ENCODE measurements at places on chromosomes 6 and 20.
A peak's percentile ranks its signal among the peaks of the same experiment; 100 is the strongest.

- peak; percentile 70 for DNase-seq
These were observed 63.1 kb upstream of the KLHL31 start for GRCh38 chr6:53728570-53729194.

- DNase-seq: no peak
These were observed 181.2 kb upstream of the FLRT3 start for GRCh38 chr20:14518648-14519047.

DNA sequence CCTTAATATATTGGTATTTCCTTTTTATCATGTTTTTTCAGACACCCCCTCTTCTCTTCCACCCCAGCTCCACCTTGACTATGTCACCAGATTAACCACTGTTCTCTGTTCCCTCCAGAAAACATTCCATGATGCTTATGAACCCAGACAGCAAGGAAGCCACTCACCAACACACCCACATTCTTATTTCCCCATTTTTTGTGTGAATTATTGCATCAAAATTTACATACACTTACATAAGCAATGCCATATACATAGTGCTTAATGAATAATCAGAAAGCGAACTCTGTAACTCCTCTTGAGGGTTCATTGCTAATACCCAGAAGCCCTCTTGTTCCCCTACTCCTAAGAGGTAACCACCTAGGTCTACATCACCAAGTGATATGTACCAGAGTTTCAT lies 182.3 kb upstream of the CDYL start:
- DNase-seq: no peak

GRCh38 chr6:4258733-4259132 lies 123.4 kb upstream of the ECI2 start:
- no peak for DNase-seq

- DNase-seq: peak; percentile 4
These were observed 1.5 kb upstream of the MAS1L start for GRCh38 chr6:29489286-29489685.

- no peak for DNase-seq
These were observed 45.5 kb downstream of the UBE2V1 start for GRCh38 chr20:50067461-50067860.

GRCh38 chr6:131013495-131013894 lies 49.5 kb downstream of the EPB41L2 start:
- DNase-seq: no peak

DNA sequence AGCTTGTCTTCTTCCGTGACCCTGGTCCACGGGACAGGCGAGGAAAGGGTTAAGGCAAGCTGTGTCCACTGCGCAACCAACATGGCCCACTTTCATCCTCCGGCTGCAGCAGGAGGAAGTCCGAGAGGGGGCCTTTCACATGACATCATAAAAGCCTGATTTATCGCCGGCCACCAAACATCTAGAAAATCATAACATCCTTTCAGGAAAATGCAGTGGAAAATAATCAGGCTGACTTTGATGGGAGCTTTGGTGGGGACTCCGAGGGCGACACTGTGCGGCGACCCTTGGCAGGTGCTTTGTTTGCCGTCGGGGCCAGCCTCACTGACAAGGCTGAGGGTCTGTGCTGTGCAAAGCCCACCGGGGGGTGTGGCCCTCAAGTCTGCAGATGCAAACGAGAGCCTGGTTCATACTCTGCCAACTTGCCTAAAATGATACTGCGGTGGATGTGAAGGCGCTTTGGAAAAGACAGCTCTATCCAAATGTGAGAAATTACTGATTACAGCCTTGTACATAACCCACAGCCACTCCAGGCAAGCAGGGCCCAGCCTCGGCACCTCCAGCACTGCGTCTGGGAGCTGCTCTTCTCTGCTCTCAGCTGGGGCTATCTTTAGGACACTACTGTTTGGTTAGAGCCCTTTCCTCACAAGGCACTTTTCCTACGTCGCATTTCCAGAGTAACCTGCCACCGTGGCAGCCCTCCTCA lies 25.7 kb downstream of the FOXC1 start:
- no peak for DNase-seq

GRCh38 chr6:168414336-168415097 lies 26.5 kb upstream of the SMOC2 start:
- no peak for DNase-seq

GRCh38 chr6:134201716-134202115 lies 116.2 kb downstream of the SGK1 start:
- DNase-seq: no peak

DNA sequence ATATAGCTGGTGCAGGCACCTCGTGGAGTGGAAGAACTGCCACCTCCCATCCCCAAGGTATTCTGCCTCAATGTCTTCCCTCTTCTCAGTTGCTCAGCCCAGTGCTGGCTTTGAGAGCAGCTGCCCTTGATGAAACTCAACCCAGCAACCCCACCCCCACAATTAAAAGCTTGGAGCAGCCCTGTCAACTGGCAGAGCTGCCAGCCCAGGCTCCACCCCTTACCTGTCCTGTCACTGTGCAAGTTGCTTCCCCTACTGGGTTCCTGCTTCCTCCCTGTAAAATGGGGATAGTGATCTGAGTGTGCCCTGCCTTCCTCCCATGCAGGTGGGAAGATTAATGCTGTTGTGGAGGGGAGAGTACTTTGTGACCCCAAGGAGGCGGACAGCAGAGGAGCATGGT lies 4.5 kb downstream of the TMEM63B start:
- no peak for DNase-seq

DNA sequence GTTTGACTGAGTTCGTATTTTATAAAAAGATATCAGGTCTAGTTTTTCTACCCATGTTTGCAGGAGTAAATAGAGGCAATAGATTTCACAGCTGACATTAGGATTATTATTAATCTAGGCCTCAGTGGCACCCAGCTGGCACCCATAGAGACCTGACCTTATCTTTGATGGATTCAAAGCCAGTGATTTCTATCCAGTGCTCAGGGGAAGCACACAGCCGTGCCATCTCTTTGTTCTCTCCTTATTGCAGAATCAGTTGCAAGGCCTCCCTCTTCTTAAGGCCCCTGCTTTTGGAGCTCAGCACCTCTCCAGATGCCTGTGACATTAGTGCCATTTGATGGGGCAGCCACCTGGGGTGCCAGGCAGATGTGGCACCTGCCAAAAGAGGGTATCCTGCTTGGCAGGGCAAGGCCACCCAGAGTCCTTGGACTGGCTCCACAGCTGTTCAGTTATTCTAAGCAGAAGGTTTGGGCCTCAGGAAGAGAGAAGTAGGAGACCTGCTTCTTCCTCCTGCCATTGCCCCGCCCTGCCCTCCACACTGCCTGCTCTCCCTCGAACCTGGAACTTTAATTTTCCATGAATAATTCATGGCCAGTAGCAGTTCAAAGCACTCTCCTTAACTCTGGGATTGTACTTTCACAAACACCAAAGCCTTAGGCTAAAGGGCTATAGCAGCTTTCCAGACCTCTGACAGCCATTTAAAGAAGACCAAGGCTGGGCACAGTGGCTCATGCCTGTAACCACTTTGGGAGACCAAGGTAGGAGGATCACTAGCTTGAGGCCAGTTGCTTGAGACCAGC lies 206.3 kb downstream of the ZDHHC14 start:
- no peak for DNase-seq

All from activated CD4-positive, alpha-beta T cell treated with anti-CD3 and anti-CD28 coated beads, Interleukin-10, Interleukin-2, amounts not matched to agents 100 ng/mL and 50 ng/mL, durations not matched to agents 16 hours and 8 hours (primary cell).